ENCODE measurements at places on chromosomes 16 and 17. TPM values are rescaled to one million over a fixed set of nuclear protein-coding genes. Genes with fewer than 3 reads are reported as not detected.

The USP10 gene
- 83.0 TPM for total RNA-seq

The TBC1D3K gene
- total RNA-seq, result not detected

The CCL17 gene
- not detected for total RNA-seq

The GDPD1 gene
- total RNA-seq, result 1.3 TPM

The PPP1R27 gene
- total RNA-seq, result not detected

The ARHGAP44 gene
- 3.1 TPM for total RNA-seq

The MGAT5B gene
- total RNA-seq, result 24.0 TPM

The MYO15B gene
- 58.0 TPM for total RNA-seq

The C16orf54 gene
- total RNA-seq, result not detected

The NHERF2 gene
- 59.6 TPM for total RNA-seq

The CDH8 gene
- 0.38 TPM for total RNA-seq
